PC-3 (cell line): ENCODE measurements at places on chromosomes 12 and 14. TPM values are rescaled to one million over a fixed set of nuclear protein-coding genes. Genes with fewer than 3 reads are reported as not detected.

GRCh38 chr12:105226219-105226618 is 9.8 kb downstream of the APPL2 start:
- DNase-seq, result no peak
- H3K27ac ChIP-seq, result no peak overlapping the region
- no peak overlapping the region for H3K4me3 ChIP-seq
- H3K27me3 ChIP-seq, result no peaks in the 10 kb centered on the region

DNA sequence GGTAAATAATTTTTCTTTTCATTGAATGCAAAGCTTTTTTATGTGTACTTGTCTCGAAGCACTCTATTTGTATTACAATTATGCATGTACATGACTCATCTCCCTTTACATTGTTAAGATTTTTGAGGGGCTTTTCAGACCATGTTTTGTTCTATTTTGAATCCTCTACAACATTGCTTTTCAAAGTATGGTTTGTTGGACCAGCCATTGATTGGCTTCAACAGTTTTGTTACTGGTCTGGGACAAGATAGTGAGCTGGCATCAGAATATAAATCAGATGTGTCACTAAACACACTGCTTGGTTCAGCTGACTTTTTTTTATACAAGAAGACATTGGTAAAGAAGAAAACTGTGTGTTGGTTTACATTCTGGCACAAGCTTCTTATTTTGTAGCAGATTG is 122.3 kb downstream of the MON2 start:
- peaks cover 21% of the 10 kb centered on the region for H3K4me1 ChIP-seq
- peak; percentile 58 for DNase-seq
- no peaks in the 10 kb centered on the region for H3K27me3 ChIP-seq
- peaks cover 3% of the 10 kb centered on the region; the same call in 1 of the 2 replicates for H3K36me3 ChIP-seq
- H3K4me3 ChIP-seq, result no peak overlapping the region
- H3K27ac ChIP-seq, result peak overlapping the region; percentile 73

DNA sequence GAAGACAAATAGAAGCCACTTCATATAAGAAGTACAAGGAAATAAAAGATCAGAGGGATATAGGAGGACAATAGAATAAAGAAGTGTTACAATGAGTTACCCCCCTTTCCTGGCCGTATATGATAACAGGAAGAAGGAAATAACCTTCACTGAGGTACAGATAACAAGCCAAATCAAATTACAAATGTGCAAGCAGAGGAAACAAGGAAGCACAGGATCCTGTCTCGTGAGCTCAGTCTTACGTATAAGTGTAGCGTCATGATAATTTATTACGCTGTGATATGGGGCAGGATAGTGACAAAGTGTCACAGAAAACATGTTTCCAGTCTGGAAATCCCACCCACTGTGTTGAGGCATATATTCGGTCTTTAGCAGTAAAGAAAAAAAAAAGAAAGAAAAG is 26.5 kb downstream of the CRACR2A start:
- no peaks in the 10 kb centered on the region for H3K36me3 ChIP-seq
- peaks cover 53% of the 10 kb centered on the region for H3K27me3 ChIP-seq
- H3K27ac ChIP-seq, result no peak overlapping the region
- H3K4me1 ChIP-seq, result no peaks in the 10 kb centered on the region
- no peak overlapping the region for H3K4me3 ChIP-seq

- peak overlapping the region; percentile 21 for H3K27ac ChIP-seq
- peak; percentile 89 for DNase-seq
- 0 out of 2 replicates have a peak overlapping the region, but pooled peaks have one; percentile 25 for H3K4me3 ChIP-seq
Observed at GRCh38 chr14:101707068-101707842, 54.3 kb upstream of the PPP2R5C start.

- H3K27ac ChIP-seq, result no peak overlapping the region
- H3K4me3 ChIP-seq, result no peak overlapping the region
- no peaks in the 10 kb centered on the region for H3K4me1 ChIP-seq
- peaks cover 21% of the 10 kb centered on the region for H3K27me3 ChIP-seq
- no peaks in the 10 kb centered on the region for H3K36me3 ChIP-seq
- peak; percentile 39 for DNase-seq
Observed at GRCh38 chr14:29518335-29518734, 409.3 kb downstream of the PRKD1 start.

DNA sequence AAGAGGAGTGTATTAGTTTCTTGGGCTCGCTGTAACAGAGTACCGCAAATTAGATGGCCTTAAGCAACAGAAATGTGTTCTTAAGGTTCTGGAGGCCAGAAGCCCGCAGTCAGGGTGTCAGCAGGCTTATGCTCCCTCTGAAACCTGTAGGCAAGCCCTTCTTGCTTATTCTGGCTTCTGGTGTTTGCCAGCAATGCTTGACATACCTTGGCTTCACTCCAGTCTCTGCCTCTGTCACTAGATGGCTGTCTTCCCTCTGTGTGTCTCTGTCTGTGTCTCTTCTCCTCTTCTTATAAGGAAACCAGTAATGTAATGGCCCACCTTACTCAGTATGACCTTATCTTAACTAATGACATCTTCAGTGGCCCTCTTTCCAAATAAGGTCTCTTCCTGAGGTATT is 85.1 kb downstream of the DERA start:
- no peaks in the 10 kb centered on the region for H3K4me1 ChIP-seq
- no peaks in the 10 kb centered on the region for H3K36me3 ChIP-seq
- H3K27me3 ChIP-seq, result no peaks in the 10 kb centered on the region

DNA sequence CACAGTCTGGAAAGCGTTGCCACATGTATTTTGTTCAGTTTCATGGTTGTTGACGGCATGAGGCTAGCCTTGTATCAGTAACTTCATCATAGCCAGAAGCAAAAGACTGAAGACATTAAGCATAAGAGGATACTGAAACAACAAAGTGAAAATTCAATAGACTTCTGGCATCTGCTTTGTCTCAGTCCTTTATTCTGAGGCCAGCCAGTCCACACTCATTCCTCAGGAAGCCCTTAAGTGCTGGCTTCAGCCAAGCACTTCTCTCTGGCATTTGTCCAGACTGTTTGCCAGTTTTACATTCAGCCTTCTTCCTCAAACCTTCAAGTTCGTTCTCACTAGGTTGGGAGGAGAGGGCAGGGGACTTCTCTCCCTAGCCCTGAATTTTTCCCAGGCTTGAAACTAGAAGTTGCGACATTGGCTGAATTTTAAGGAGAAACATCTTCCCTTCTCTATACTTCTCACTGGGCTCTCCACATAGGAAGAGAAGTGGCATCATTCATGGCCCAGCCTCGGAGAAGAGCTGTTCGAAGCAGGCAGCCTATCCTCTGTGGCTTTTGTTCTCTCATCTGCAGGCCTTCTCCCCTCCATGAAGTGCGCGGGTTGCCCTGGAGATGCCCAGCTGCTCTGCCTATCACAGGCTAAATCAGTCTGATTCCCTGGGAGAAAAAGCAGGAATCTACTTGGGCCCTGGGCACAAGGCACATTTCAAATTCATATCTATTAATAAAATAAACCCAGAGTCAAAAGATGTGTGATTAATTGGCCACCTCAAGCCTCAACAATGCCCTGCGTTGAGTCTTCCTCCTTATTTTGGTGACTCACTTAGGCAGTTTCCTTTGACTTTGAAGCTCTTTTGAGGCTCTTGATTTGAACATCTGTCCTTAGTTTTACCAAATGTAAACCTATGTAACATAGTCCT is 130.9 kb upstream of the PLEKHA5 start:
- H3K36me3 ChIP-seq, result no peaks in the 10 kb centered on the region
- H3K4me1 ChIP-seq, result peaks cover 20% of the 10 kb centered on the region

DNA sequence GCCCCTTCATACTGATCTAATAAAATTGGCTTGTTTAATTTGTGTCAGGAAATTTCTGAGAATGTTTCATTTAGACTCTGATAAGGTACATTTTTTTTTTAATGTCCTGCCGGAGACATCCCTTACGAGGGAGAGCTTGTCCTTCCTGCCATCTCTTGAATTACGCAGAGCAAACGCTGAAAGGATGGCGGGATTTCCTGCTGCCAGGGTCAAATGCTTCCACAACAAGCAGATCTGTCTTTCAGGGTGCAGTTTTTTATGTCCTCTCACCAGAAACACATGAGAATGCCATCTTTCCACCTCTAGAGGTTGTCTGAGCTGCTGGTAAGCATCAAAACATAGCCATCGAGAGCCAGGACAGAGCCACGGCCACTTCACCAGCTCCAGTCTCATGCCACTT is 126.8 kb upstream of the ARHGAP5 start:
- no peaks in the 10 kb centered on the region for H3K27me3 ChIP-seq
- H3K27ac ChIP-seq, result peak overlapping the region; percentile 25
- H3K4me3 ChIP-seq, result no peak overlapping the region
- DNase-seq, result no peak

GRCh38 chr12:118330421-118331018 is 42.2 kb downstream of the TAOK3 start:
- H3K4me1 ChIP-seq, result peaks cover 12% of the 10 kb centered on the region
- no peaks in the 10 kb centered on the region for H3K27me3 ChIP-seq
- H3K36me3 ChIP-seq, result no peaks in the 10 kb centered on the region
- no peak overlapping the region for H3K4me3 ChIP-seq
- no peak for DNase-seq

- DNase-seq, result no peak
- H3K4me3 ChIP-seq, result no peak overlapping the region
- peaks cover 11% of the 10 kb centered on the region for H3K4me1 ChIP-seq
- H3K27ac ChIP-seq, result no peak overlapping the region
Observed at GRCh38 chr12:56141946-56142784, 10.2 kb upstream of the MYL6B start.

The KIF26A gene
- 3.1 TPM in 2 replicates for total RNA-seq

The NKX2-1 gene
- not detected in 2 replicates for total RNA-seq

The KRT82 gene
- 0.29 TPM in 1 of 2 replicates, not detected in the other for total RNA-seq

The RD3L gene
- not detected in 2 replicates for total RNA-seq

The TSPAN11 gene
- total RNA-seq, result not detected in 2 replicates

The AICDA gene
- total RNA-seq, result not detected in 2 replicates

The FITM1 gene
- total RNA-seq, result 0.55 TPM in 1 of 2 replicates, not detected in the other

The AMN gene
- 0.17 TPM in 1 of 2 replicates, not detected in the other for total RNA-seq

The AGAP2 gene
- 0.23 and 0.40 TPM in 2 replicates for total RNA-seq

The C1S gene
- 2.1 and 2.9 TPM in 2 replicates for total RNA-seq
